ENCODE measurements at places on chromosomes 1 and 21.

GRCh38 chr1:89637496-89637895, 4.6 kb downstream of the LRRC8C start:
- no peak for DNase-seq

DNA sequence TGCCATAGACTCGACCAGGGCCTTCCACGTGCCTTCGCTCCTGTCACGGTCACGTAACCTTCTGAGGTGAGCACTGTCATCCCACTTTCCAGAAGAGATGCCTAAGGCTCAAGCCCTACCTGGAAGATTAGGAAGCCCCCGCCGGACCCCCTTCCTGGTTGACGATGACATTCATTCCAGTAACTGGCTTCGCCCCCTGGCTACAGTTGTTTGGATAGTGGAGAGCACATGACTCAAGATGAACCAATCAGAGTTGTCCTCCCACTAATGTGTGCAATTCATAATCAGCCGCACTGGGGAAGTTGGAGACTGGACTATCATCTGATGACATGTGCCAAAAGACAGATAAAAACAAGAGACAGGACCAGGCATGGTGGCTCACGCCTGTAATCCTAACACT, 104.0 kb upstream of the GJB5 start:
- DNase-seq, result no peak

- DNase-seq, result no peak
These were observed 5.1 kb downstream of the NT5C1A start for GRCh38 chr1:39666772-39667171.

DNA sequence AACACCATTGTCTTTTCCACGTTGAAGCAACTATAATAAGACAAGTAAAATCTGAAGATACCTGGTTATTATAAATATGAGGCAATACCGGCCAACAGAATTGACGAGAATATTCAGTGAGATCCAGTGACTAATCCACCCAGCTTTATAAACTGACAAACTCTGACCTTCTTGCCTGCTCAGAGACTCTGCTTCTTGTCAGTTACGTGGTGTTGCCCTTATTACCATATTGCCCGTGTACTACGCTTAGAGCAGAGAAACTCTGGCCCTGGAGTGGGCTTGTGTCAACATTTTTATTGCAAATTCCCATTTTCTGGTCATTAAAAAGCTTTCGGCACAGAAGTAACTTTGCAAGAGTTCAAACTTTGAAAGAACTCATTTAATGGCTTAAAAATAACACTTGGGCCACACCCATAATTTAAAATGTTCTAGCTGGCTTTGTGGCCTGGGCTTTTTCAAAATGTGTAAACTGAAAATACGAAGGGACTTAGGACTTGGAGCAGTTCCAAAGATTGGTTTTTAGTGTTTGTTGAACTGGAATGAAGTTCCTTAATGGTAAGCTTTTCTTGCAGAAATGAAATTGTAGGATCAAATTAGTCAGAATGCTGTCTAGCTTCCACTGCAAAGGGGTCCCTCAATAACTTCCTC, 266.2 kb downstream of the LMO4 start:
- no peak for DNase-seq

DNA sequence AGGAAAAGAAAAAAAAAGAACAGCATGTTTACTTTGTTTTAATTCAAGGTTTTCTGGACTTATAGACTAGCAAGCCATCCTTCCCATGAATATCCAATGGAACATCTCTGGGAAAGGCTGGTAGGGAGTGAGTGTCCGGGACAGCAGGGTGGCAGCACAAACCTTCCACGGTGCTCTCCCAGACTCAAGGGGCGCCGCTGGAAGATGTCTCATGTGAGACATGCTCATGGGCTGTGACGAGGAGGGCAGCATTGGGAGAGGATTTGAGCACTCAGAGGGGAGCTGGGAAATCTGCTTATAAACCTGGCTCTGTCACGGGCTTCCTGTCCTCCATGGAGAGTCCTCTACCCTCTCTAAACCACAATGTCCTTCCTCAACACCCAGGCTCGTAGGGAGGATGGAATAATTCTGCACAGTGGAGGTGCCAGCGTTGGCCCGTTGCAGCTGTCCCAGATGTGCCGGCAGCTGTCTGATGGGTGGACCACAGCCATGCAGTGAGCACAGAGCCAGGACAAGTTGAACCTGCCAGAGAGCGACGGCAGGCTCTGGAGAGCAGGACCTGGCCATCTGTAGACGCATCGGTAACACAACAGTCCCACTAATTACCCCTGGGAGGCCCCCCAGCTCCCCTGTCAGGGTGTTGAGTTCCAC, 100.1 kb upstream of the IGSF21 start:
- DNase-seq, result no peak

DNA sequence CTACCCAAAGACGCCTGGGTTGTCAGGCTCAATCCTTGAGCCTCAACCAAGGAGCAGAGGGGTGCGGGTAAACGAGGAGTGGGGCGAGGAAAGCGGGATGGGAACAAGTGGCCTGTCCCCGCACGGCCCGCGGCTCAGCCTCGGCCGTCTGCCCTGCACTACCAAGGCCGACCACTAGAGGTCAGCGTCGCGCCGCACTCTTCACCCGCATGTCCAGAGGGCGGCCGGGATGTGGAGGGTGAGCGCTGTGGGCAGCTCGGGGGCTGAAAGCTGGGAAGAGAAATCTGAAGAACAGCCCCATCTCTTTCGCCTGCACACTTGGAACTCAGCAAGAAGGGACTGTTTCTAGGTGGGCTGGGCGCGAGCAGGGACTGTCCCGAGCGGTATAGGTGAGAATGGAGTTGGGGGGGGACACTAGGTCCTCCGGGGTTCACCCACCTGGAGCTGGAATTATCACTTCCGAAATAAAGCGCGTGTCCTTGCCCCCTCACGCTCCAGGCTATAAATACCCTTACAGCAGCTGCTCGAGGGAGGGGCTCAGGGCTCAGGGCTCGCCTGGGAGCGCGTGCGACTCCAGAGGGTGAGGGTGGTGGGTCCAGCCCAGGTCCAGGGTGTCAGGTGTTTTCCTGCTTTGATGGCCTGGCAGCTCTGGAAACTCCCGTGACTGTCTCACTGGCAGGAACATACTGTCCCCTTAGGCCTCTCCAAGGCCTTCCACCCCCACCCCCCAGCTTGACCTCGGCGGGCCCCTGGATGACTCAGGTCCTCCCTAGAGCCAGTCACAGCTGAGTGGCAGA, 9.8 kb downstream of the SLC30A2 start:
- DNase-seq, result peak; percentile 86

- no peak for DNase-seq
These were observed 53.8 kb downstream of the KCNK1 start for GRCh38 chr1:233667741-233668140.

GRCh38 chr1:9260059-9260766, 25.6 kb downstream of the H6PD start:
- no peak for DNase-seq

GRCh38 chr1:2468540-2468939, 7.5 kb upstream of the PLCH2 start:
- DNase-seq, result no peak

DNA sequence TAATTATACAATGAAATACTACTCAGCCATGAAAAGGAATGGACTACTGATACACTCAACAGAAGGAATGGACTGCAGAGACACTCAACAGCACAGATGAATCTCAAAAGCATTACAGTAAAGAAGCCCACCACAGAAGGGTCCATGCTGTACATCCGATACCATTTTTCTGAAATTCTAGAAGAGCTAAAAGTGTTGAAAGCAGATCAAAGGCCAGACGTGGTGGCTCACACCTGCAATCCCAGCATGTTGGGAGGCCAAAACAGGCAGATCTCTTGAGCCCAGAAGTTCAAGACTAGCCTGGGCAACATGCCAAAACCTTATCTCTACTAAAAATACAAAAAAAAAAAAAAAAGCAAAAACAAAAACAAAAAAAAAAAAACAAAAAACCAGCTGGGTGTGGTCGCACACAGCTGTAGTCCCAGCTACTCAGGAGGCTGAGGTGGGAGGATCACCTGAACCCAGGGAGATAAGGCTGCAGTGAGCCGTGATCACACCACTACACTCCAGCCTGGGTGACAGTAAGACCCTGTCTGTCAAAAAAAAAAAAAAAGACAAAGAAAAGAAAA, 15.5 kb downstream of the PPP1R15B start:
- no peak for DNase-seq

DNA sequence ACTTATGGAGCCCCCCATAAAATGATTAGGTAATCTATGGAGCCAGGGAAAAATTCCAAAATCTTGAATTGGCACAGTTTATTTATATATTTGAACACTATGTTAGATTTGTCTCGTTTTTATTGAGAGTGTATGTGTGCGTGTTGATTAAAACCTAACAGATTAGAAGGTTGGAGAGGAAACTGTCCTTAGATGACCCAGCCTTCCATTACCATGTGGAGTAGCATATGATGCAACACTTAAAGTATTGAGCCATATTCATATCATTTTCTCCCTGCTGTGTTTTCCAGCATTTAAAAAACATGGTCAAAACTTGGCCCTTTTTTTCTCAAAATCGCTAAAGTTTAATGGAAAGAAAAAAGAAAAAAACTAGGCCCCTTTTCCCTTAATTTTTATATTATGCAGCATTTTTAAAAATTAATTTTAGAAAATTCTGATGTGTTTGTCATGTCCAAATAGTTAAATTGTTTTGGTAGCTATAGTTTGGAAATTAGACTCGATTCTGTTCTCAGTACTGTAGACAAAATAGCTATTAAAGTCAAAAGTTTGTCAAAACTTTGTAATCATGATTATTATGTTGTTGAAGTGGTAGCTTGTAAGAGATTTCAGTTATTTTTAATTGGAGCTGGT, 2.3 kb downstream of the LRRC8D start:
- no peak for DNase-seq

- DNase-seq, result no peak
These were observed 63.4 kb downstream of the MAGI3 start for GRCh38 chr1:113453771-113454083.

DNA sequence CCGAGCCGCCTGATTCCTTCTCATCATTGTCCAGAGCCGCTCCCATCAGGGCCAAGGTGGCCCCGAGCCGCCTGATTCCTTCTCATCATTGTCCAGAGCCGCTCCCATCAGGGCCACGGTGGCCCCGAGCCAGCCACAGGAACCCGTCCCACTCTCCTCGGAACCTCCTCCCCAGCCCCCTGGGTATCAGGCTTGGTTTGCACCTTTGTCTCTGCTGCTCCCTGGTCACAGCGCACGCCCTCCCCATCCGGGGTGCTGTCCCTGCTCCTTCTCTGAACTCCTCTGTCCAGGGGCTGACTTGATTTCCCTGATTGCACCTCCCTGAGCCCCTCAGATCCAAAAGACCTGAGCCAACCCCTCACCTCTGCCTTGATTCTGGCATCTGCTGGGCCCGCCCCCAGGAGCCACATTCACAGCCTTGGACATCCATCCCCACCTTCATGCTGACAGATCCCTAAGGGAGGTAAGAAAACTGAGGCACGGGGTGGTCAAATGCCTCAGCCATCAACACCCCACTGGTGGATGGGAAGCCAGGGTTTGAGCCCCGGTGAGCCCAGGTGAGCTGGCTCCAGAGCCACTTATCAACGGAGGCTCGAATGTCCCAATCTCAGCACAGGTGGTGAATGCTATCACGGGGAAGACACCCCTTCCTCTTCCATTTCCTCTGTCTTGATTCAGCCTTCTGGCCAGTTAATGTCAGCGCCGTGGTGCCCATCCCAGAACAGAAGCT, 25.6 kb upstream of the COL18A1 start:
- peak; percentile 46 for DNase-seq

DNA sequence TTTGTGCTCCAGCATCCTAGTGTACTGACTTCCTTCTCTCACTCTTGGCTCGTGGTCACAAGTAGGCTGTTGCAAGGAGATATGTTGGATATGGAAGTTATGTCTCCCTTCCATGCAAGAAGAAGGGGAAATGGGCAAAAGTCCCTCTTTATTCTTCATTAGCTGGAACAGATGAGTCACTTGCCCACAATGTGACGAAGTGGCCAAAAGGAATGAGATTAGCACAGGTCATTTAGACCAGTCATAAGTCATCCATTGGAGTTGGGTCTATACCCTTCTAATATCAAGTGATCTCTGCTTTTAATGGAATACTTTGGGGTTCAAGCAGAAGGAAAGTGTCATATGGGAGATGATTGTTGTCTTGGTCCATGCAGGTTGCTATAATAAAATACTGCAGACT, 91.2 kb upstream of the NGF start:
- DNase-seq, result no peak

- DNase-seq, result no peak
These were observed 282.1 kb downstream of the RPS6KC1 start for GRCh38 chr1:213333121-213333520.

DNA sequence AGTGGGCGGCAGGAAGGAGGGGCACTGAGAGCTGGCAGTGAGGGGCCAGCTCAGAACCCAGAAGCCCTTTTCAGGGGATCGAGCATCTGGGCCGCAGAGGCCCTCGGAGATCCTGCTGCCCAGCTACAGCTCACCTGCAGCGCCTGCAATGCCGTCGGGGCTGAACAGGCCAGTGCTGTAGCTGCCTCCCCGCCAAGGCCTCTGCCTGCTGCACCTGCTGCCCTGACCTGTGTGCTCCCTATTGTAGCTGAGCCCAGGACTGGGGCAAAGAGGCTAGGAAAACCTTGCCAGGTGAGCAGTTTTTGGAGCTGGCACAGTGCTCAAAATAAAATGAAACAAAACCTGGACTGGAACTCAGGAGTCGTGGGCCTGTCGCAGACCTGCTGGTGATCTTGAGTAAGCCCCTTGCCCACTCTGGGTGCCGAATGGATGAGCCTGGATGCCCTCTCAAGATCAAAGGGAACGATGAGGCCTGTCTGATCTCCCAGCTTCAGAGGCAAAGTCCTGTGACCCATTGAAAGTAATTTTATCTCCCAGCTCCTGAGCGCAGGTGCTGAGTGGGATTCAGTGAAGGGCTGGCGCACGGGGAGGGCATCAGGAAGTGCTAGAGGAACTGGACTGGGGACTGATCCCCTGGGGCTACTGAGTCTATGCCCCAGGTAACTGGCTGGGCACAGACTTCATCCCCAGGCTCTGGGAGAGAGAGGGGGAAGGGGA, 154.6 kb downstream of the FOXD2 start:
- no peak for DNase-seq
